ENCODE measurements at places on chromosomes 3 and 15.

DNA sequence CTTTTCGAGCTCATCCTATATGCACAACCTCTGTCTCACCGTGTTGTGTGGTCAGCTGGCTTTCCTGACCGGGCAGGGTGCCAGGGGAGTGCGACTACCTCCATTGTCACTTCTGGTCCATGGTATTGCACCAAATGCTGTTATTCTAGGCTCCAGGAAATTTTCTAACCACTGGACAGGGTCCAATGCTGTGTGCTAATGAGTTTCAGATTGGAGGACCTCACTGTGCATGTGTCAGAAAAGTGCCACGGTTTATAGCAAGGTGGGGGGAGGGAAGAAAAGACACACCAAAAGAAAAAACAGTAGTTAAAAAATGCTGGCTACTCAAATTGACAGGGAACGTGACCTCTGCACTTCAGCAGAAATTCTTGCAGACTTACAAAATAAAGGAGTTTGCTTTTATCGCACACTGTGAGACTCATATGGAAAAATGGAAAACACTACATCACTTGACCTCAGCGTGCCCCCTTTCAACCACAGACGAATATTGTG lies 480.1 kb downstream of the FOXP1 start:
- no peak for DNase-seq

DNA sequence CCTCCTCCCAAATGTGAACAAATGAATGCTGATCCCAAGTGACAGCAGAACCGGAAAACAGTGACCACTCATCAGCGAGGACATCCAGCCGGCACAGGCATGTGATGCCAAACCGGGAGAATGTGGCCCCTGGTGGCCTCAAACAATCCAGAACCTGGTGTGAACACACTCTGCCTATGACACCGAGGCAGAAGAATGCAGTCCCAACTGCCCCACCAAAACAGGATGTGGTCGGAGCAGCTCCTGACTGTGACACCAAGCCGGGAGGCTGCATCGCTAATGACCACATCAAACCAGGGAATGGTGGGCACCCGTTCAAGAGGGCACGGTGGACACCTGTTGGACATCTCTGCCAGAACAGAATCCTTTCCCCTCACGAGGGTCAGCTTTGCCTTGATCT lies 15.4 kb downstream of the SCN5A start:
- no peak for DNase-seq

DNA sequence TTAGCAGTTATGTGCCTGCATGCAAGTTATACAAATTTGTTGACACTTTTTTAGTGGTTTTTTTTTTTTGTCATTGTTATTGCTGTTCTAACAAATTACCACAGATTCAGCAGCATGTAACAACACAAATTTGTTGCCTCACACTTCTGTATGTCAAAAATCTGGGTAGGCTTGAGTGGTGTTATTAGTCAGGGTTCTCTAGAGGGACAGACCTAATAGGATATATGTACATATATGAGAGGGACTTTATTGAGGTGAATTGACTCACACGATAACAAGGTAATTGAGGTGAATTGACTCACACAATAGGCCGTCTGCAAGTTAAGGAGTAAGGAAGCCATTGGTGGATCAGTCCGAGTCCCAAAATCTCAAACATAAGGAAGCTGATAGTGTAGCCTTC lies 15.0 kb upstream of the PLSCR1 start:
- no peak for DNase-seq

- DNase-seq: no peak
Observed at GRCh38 chr3:25412269-25412668, 15.8 kb upstream of the RARB start.

- DNase-seq: no peak
Observed at GRCh38 chr3:45181496-45181895, 35.3 kb upstream of the CDCP1 start.

- no peak for DNase-seq
Observed at GRCh38 chr15:90895571-90896117, 7.5 kb upstream of the MAN2A2 start.

- no peak for DNase-seq
Observed at GRCh38 chr3:63961891-63962290, 49.7 kb upstream of the SCAANT1 start.

- DNase-seq: no peak
Observed at GRCh38 chr3:167716920-167717319, 17.8 kb downstream of the PDCD10 start.

- DNase-seq: no peak
Observed at GRCh38 chr15:76258460-76258859, 52.8 kb downstream of the ETFA start.

DNA sequence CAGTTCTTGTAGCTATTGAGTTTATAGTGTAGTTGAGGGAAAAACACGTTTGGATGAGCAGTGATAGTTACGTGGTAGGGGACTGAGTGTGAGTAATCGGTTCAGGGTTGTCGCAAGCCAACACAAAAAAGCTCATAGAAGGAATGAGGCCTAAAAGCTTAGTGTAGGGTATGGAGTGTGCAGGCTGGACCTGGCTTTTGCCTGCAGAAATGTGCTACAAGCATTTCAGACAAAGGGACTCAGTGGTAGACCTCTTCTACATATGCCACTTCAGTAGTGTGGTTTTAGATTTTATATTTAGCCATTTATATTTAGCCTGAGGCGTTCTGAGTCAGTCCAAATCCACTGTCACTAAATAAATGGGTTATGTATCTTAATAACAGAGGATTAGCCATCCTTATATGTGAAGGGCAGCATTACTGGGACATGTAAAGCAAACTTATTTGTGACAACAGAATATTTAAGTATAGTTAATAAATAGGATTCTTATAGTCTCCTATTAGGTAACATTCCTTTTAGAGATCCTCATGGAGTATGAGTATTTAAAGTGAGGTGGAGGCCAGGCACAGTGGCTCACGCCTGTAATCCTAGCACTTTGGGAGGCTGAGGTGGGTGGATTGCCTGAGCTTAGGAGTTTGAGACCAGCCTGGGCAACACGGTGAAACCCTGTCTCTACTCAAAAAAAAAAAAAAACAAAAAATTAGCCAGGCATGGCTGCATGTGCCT lies 21.8 kb downstream of the ATP2C1 start:
- no peak for DNase-seq

DNA sequence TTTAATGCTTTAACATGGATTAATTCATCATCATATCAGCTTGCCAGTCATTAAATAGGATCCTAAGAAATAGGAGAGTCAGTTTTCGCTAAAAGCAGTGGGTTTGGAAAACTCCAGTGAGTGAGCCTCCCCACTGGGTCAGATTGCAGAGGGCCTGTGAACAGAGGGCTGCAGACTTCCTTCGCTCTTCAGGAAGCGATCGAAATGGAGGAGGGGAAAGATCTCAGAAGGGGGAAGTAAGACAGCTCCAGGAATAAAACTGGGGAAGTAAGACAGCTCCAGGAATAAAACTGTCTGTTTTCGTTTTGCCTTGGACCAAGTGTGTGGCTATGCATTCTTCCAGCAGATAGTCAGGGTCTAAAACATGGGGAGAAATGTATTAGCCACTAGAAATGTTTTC lies 124.8 kb upstream of the C15orf61 start:
- no peak for DNase-seq

DNA sequence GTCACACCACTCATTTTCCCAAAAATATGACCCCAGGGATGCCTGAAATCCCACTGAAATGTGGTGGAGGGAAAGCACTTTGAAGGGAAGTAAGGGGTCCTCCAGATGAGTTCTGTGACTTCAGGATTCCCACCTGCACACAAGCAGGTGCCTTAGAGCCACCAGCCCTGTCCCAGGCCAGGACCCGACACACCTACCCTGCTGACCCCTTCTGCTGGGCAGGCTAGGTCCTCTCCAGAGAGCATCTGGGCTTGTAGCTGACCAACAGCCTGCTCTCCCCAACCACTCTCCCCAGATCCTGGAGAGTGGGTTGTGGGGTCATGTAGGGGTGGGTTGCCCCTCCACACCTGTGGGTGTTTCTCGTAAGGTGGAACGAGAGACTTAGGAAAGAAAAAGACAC lies 14.9 kb upstream of the CILP start:
- no peak for DNase-seq

GRCh38 chr15:37098468-37099318 lies 1.7 kb downstream of the MEIS2 start:
- no peak for DNase-seq

DNA sequence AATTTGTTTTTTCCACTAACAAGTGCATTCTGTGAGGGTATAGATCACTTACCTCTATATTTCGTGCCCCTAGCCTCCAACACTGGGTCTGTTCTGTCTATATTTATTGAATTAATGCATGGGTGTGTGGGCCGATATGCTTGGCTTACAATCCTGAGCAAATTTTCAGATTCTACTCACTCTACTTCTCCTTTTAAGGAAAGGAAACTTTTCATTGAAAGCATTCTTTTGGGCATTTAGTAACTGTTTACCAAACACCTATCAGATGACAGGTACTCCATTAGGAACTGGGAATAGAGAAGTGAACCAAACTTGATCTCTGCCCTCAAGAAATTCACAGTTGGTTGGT lies 60.5 kb downstream of the TLE3 start:
- DNase-seq: no peak

- no peak for DNase-seq
Observed at GRCh38 chr15:69389426-69389825, 24.7 kb upstream of the KIF23 start.

GRCh38 chr15:38652183-38652794 lies 87.7 kb upstream of the RASGRP1 start:
- no peak for DNase-seq

DNA sequence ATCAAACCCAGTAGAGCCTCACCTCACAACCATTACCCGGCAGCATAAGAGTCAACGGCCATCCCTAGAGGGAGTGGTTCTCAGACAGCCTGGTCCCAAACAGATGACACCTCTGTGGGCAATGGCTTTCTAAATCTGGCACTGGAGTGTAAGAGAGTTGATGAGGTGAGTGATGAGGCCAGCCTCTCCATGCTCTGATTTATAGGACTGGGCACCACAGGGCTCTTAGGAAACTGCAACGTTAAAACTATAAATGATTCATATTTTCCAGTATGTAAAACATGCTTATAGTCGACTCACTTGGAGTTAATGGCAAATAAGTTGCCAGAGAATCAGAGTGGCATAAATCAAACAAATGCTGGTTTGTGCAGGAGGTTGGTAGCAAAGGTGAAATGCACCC lies 187.7 kb downstream of the GREM1 start:
- no peak for DNase-seq

DNA sequence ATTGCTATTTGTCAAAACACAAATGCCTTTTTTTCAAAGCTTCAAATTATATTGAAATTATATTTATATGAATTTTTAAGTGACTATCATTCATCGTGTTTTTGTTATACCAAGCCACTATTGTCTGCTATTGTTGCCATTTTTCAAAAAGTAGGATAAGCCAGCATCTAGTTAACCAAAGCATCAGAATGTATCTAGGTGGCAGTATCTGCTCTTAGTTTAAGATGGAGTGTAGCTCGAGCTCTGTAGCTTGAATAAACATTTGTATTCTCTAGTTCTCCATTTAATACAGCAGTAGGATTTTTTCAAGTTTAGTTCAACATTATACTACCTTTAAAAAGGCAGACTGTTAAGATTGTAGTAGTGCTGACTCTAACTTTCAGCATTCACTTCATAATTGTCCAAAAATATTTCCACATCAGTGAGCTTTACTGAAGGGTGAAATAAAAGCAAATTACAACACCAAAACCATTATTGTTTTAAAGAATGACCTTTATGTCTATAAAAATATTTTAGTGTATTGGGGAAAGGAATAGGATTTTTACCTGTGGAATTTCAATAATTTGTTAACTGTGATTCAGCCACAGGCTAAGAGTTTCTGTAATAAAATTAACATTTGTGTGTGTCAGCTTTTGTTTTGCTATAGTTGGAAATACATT lies 19.6 kb upstream of the C15orf61 start:
- DNase-seq: no peak

GRCh38 chr3:58531956-58532355 lies 5.0 kb downstream of the ACOX2 start:
- DNase-seq: no peak

DNA sequence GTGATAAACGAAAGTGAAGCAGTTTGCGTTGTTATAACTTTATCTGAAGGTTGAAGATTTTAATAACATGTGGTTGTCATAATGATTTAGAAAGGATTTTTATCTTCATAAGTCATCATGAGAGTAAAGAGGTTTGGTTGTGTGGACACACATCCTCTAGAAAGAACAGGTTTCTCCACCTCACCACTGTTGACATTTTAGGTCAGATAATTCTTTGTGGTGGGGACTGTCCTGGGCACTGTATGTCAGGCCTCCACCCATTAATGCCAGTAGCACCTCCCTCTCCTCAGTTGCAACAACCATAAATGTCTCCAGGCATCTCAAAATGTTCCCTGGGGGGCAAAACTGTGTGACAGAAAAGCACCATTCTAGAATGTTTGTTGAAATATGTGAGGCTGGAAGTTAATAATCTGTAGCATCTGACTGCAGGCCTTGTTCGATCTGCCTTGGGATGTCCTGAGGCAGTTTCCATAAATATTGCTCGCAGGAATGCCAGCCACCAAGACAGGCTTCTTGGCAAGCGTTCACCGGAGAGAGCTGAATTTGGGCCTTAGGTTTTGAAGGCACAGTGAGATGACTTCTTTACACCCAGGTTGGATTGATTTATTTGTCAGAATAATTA lies 100.1 kb downstream of the ADAMTSL3 start:
- no peak for DNase-seq

GRCh38 chr3:10283638-10284037 lies 9.1 kb downstream of the GHRL start:
- no peak for DNase-seq

DNA sequence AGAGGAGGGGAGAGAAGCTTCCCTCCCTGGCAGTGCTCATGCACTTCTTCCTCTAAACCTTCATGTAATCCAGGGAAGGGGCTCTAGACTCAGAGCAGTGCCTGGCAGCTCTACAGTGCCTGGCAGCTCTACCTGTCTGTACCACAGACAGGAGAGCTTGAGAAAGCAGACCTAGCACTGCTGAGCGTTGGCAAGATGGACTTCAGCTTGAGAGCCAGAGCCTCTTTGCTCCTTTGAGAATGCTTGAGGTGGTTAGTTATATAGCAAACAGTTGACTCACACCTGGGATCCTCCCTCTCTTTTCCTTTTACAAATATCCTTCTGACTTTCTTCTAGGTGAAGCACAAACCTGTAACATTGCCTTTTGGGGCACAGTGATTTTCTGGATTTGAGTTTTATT lies 20.9 kb downstream of the FBXO22 start:
- DNase-seq: no peak

GRCh38 chr3:156763931-156764720 lies 62.0 kb upstream of the LEKR1 start:
- no peak for DNase-seq

- no peak for DNase-seq
Observed at GRCh38 chr3:88141458-88142083, 8.2 kb upstream of the C3orf38 start.
